ENCODE measurements at places on chromosomes 12 and 14. TPM values are rescaled to one million over a fixed set of nuclear protein-coding genes. Genes with fewer than 3 reads are reported as not detected.

MANSC4 gene
- total RNA-seq = not detected

RPL10L gene
- not detected for total RNA-seq

TAS2R20 gene
- not detected for total RNA-seq

ASPG gene
- total RNA-seq = not detected

TMTC1 gene
- total RNA-seq = 0.05 TPM

PCED1B gene
- 45.6 TPM for total RNA-seq

GALNT6 gene
- 4.3 TPM for total RNA-seq

TAMALIN gene
- 0.53 TPM for total RNA-seq

VRTN gene
- total RNA-seq = not detected

SPATA7 gene
- total RNA-seq = 4.3 TPM

STYK1 gene
- total RNA-seq = 0.28 TPM

GPR84 gene
- not detected for total RNA-seq

PLBD1 gene
- total RNA-seq = 4.8 TPM

PPP1R1A gene
- total RNA-seq = 0.08 TPM

AKAP6 gene
- total RNA-seq = 0.41 TPM

PRH2 gene
- total RNA-seq = not detected

BICDL1 gene
- 4.3 TPM for total RNA-seq

RERGL gene
- not detected for total RNA-seq

ZCCHC8 gene
- 27.6 TPM for total RNA-seq

CLEC7A gene
- not detected for total RNA-seq

TMEM229B gene
- total RNA-seq = 0.24 TPM

RCOR1 gene
- total RNA-seq = 24.7 TPM

STON2 gene
- 0.66 TPM for total RNA-seq

All from A549 treated with DMSO at 1 μM for 4 hours (cell line).